Large intestine (tissue), 12 donors: ENCODE measurements at places on chromosomes 3 and 15.

DNA sequence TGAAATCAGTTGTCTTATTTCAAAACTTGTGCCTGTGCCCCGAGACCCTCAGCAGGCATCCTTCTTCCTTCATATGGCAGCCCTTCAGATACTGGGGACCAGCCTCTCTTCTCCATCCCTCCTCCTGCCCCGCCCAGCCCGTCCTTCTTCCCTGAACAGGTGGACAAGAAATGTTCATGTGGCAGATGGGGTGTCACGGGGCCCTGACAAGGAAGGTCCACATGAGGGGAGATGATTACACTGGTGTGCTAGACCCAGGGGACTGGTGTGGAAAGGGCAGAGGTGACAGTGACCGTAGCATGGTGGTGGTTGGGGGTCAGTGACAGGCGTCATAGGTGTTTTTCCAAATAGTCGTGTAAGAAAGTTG is 150.9 kb downstream of the CHDH start:
- no peak for DNase-seq

DNA sequence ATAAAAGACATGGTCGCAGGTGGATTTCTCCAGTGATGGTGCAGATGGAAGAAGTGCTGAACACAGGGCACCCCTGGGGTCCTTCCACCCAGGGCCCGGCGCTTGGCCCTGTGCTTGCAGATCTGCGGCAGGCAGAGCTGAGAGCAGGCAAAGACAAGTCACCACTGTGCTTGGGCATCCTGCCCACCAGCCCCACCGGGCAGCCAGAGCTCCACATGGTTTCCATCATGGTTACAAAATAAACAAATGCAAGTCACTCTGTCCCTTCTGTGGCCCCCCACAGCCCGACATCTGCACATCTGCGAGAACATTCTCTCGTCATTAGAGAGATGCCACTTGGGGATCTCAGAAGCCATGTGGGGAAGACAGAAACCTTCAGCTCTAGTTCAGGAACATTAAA is 37.6 kb upstream of the SFMBT1 start:
- no peak for DNase-seq

GRCh38 chr3:53643757-53644156 is 149.3 kb downstream of the CACNA1D start:
- no peak for DNase-seq

GRCh38 chr15:88513195-88513594 is 33.3 kb downstream of the DET1 start:
- DNase-seq = peak; percentile 54

GRCh38 chr15:74046275-74046674 is 36.1 kb downstream of the GOLGA6A start:
- DNase-seq = no peak

- no peak for DNase-seq
These were observed 553.4 kb downstream of the OCA2 start for GRCh38 chr15:27545494-27546255.

DNA sequence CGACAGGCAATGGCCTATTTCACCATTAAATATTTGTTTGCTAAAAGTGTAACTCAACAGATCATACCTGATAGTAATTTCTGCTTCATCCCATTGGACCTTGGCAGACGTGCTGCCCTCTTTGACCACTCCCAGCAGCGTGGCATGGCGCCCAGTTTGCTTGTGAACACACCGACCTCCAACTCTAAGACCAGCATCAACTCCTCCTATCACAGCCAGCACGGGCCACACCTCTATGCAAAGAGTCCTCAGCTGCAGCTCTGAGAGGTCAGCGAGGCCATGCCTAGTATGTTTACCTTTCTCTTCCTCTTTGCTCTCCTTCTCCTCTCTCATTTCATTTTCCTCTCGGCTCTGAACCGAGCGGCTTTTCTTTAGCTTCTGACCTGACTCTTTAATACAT is 80.6 kb downstream of the FBXL22 start:
- peak; percentile 9 for DNase-seq

- no peak for DNase-seq
These were observed 5.9 kb downstream of the CLK3 start for GRCh38 chr15:74621546-74621920.

GRCh38 chr15:99895189-99895955 is 162.1 kb upstream of the LYSMD4 start:
- no peak for DNase-seq

- no peak for DNase-seq
These were observed 20.1 kb upstream of the AMOTL2 start for GRCh38 chr3:134394380-134394779.

- no peak for DNase-seq
These were observed 37.5 kb downstream of the EMC4 start for GRCh38 chr15:34262362-34262761.

DNA sequence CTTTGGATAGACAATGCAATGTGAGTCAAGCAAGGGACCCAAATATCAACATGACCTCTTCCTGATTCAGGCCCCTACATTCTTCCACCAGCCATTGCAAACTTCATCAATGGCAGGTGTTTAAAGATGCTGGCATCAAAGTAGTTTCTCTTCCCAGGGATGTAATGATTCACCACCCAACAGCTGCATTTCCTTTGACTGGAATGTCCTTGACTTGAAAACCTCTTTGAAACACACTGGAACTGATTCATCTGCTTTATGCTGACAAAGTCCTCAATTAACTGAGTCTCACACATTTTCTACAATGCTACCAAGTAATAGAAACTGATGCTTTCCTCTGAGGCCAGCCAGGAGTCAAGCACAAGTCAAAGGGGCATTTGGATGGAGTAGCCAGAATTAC is 385.5 kb downstream of the GBE1 start:
- DNase-seq = no peak

DNA sequence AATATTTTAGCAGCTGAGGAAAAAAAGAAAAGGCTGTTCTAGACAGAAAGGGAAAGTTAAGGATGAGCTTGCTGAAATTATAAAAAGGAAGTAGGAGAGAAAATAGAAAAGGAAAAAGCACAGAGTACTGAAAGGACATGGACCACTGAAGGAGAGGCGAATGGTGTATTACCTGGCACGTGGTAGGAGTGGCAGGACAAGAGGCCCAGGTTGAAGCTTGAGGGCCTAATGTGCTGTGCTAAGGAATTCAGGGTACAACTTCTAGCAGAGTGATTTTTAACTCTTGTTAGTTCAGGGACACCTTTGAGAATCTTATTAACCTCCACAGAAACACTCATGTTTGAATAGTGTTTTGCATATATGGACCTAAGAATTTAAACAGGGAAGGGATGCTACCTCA is 60.0 kb upstream of the CRTC3 start:
- peak; percentile 46 for DNase-seq

DNA sequence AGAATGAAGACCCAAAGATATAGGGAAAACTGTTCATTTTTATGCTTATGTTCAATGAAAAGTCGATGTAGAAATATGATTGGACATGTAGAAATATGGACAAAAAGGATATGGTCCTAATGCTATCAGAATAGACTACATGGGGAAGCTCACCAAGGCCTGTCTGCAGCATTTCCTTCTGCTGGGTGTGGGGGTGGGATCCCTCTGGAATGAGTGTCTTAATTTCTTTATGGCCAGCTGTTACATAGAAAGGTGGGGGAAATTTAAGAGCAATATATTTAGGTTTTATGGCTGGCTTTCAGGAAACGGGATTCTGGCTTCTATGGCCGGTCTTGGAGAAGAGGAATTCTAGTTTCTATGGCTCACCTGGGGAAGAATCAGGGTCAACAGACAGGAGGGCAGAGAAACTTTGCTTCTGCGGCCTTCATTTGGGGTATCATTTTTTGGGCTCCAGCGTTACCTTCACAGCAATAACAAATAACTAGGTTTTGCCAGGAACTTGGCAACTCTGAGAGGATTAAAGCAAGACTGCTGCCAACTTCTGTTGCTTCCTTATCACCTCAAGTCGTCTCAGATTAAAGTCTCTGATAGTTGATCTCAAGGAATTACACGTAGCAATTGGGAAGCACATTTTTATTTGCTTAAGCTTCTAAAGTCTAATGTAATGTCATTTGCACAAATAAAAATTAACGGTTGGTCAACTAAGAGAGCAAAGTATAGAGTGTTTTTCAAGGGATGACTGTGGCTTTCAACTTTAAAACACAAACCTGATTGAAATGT is 57.0 kb upstream of the GATM start:
- no peak for DNase-seq

GRCh38 chr3:138768946-138769345 is 65.8 kb downstream of the PIK3CB start:
- DNase-seq = no peak

GRCh38 chr3:194705227-194705626 is 19.5 kb downstream of the FAM43A start:
- DNase-seq = no peak

GRCh38 chr3:72658466-72659100 is 189.7 kb downstream of the SHQ1 start:
- no peak for DNase-seq

DNA sequence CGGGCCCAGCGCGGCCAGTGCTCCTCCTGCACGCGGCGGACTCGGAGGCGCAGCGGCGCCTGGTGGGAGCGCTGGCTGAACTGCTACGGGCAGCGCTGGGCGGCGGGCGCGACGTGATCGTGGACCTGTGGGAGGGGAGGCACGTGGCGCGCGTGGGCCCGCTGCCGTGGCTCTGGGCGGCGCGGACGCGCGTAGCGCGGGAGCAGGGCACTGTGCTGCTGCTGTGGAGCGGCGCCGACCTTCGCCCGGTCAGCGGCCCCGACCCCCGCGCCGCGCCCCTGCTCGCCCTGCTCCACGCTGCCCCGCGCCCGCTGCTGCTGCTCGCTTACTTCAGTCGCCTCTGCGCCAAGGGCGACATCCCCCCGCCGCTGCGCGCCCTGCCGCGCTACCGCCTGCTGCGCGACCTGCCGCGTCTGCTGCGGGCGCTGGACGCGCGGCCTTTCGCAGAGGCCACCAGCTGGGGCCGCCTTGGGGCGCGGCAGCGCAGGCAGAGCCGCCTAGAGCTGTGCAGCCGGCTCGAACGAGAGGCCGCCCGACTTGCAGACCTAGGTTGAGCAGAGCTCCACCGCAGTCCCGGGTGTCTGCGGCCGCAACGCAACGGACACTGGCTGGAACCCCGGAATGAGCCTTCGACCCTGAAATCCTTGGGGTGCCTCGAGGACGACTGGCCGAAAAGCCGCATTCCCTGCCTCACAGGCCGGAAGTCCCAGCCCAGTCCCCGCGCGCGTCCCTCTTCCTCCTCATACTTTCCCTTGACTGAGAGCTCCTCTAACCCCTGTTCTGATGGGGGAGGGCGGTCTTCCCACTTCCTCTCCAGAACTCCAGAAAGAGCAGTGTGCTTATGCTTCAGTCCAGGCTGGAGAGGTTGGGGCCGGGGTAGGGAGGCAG is 1.4 kb upstream of the IL17RC start:
- peak; percentile 63 for DNase-seq
